ENCODE measurements at places on chromosomes 5 and 9.

DNA sequence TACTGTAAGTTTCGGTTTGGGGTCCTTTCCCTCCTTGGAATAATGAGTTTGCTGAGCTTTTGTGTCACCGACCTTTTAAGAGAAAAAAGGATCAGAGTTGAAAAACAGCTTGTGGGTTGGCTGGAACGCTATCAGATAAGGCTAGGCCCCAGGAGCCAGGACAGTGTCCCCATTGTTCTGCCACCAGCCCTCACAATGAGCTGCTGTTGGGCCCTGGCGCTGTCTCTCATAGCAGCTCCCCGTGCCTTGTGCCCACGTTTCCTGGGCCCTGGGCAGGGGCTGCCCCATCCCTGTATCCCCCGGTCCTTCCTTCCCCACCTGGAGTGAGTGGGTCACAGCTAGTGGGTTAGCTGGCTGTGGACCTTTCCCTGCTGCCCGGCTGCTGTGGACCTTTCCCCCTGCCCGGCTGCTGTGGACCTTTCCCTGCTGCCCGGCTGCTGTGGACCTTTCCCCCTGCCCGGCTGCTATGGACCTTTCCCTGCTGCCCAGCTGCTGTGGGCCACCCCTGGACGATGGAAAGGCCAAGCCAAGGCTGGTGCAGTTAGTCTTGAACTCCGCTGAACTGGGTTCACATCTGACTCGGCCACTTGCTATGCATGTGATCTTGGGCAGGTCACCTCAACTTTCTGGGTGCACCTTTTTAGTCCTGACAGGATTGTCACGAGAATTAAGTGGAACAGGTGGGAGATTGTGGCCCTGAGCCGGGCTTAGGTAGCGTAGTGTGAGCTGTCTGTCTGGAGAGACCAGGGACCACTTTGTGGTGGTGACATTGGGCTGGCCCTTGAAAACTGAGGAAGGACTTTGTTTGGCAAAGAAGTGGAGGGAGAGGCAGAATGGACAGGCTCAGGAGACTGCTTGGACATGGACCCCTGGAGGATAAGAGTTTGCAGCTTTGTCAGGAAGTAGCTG is 99.5 kb downstream of the DAB2IP start:
- DNase-seq: no peak

DNA sequence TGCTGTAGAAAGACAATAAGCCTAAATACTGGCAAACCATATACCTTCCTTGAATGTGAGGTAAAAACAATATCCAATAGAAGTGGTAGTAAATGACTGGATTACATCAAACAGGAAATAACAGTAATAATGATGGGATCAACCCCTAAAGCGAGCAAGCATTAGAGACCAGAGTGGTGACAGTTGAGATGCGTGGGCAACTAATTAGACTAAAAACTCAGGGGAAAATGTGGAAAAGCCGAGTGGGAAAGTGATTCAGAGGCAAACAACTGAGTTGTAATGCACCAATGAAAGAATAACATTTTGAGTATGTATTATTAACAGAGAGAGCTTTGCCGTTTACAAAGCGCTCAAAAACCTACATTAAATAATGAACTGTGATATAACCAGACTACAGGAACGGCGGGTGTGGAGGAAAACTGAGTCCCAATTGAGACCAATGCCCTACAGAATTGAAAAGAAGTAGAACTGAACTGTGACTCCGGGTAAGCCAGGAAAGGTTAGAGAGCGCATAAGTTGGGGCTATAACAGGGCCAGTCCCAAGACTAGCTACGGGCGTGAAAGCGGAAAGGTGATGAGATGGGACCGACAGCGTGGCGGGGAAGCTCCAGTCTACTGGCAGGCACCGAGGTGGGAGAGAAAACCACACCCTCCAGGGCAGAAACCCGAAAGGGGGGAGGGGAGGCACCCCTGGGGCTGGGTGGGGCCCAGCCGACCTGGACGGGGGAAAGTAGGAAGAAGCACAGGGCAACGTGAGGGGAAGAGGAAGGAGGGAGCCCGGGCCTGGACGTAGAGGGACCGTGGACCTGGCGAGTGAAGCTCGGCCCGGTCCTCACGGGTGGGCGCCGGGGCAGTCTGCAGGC is 592 bp downstream of the UBAP2 start:
- DNase-seq: peak; percentile 74

DNA sequence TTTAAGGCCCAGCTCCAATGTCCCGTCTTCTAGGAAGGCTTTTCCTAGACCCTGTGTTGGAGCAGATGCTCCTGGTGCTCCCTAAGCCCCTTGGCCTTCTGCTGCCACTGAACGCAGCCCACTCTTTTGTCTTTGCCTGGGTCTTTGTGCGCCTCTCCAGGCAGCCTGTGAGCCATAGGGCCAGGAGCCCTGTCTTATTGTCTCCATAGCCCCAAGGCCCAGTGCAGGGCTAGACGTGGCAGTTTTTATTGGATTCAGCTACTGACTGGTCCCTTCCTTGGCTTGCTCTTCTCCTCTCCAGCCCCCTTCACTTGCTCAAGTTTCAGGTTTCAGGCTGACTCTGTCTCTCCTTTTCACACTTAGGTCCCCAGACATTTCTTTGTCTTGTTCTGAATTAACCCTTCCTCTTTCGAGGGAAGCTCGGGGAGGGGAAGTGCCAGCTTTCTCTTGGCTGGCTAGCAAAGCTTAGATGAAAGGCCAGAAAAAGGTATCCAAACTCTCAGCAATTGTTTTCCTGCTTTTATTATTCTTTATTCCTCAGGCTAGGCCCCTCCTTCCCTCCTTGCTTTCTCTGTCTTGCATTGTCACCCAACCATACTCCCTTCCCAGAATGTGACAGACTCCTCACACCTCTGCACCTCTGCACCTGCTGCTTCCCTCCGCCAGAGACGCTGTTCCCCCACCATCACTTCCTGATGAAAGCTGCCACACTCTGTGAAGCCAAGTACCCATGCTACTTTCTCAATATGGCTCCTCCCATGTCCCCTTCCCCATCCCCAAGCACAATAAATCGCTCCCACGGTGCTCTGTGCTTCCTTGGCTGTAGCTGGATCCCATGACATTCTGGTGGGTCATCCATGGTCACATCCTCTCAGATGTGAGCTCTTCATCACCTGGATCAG is 101.6 kb upstream of the CPEB4 start:
- DNase-seq: no peak

- no peak for DNase-seq
Measured at GRCh38 chr5:62473209-62473608, 60.6 kb downstream of the IPO11 start.

DNA sequence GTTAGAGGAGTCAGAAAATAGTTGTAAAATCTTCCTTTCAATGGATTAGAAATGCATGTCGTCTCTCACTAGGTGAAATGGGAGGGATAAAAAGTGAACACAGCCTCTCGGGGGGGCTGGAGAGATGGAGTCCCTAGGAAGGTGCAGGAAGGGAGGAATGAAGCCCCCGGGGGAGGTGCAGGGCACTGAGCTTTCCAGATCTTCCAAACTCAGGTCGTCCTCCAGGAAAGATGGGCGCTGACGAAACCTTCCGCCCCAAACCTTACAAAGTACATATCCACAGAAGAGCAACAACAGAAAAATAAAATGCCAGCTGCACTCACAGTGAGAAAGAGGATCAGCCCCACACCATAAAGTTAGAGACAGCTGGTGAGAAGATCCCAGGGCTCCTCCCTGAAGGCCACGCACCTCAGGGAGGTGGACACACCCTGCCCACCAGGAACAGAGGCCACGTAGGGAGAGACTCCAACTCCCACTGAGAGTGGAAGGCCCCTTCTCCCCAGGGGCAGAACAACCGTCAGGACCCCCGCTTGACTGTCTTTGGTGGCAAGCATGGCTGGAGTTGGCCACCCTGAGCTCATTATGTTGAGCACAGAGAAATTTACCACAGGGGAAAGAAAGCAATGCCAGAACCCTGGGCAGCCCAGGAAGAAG is 174.3 kb downstream of the AUH start:
- no peak for DNase-seq

GRCh38 chr5:168290902-168291341 is 523 bp upstream of the WWC1 start:
- DNase-seq: peak; percentile 34

DNA sequence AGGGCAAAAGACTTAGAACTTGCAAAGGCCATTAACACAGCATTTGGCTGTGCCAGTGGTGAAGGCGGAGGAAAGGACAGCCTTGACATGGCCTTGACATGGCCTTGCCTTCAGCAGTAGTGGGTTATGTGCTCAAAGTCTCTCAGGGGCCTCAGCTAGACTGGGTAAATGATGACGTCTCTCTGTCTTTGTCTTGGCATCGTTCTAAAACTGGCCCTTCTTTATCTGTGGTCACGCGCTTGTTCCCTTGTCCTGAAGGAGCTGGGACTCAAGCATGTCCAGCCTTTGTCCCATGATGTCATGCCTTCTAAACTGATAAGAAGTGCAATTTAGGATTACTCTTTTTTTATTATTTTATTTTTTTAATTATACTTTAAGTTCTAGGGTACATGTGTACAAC is 88.7 kb upstream of the ATP10B start:
- no peak for DNase-seq

GRCh38 chr5:110832683-110833082 is 93.9 kb downstream of the SLC25A46 start:
- DNase-seq: no peak
